Aorta (tissue), 5 donors: ENCODE measurements at places on chromosomes 1 and 21.
A peak's percentile ranks its signal among the peaks of the same experiment; 100 is the strongest.

GRCh38 chr1:169288011-169288414 lies 79.6 kb downstream of the NME7 start:
- no peak for DNase-seq

DNA sequence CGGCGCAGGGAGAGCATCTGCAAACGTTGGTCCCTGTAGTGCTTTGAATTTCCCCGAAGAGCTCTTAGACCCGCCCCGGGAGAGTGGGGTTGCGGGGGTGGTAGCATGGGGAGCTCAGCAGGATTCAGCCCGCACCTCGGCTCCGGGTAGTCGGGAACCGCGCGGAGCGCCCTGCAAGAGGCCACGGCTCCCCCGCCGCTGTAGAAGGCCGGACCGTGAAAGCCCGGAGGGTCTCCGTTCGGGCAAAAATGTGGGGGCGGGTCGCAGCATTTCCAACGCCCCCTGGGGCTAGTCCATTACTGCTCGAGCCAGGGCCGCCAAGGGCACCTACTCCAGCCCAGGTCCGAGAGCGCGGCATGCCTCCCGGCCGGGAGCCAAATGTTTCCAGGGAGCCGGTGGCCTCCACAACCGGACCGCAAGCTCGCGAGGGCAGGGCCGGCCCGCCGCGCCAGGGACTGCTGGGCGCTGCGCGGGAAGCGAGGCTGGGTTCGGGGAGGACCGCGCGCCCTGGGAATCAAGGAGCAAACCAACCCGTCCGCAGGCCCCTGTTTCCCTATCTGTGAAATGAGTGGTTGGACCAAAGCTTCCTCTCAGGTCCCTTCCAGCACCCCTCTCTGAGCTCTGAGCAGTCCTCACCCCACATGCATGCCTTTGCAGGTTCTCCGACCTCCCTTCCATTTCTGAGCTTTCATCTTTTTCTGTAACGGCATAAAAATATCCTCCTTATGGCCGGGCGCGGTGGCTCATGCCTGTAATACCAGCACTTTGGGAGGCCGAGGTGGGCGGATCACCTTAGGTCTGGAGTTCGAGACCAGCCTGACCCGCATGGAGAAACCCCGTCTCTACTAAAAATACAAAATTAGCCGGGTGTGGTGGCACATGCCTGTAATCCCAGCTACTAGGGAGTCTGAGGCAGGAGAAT lies 775 bp upstream of the TMEM63A start:
- peak; percentile 83 for DNase-seq

- DNase-seq, result no peak
Observed at GRCh38 chr1:186479162-186479561, 18.2 kb upstream of the PDC start.

GRCh38 chr1:99675292-99675691 lies 29.4 kb downstream of the PALMD start:
- no peak for DNase-seq

GRCh38 chr1:27589841-27590426 lies 14.0 kb downstream of the AHDC1 start:
- peak; percentile 81 for DNase-seq

- no peak for DNase-seq
Observed at GRCh38 chr1:147245586-147246021, 3.1 kb downstream of the CHD1L start.

DNA sequence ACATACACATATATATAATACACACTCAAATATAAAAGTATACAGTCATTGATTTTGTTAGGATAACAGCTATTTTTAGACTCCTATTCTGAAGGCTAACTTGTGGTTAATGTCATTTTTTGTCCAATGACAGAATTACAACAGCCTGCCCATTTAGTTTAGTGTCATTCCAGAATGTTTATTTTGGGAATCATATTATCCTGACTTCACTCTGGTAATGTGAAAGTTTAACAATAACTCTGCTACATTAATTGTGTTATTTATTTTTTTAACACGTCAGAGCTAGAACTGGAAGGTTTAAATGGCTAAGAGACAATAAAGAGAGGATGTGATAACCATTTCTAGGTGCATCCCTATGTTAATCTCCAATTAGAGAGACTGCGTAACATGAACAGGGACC lies 648.1 kb downstream of the USP25 start:
- DNase-seq, result no peak
